Esophagus squamous epithelium (tissue), 5 donors: ENCODE measurements at places on chromosomes 7 and 10.

GRCh38 chr10:103548006-103548405 is 54.5 kb downstream of the NEURL1 start:
- no peak for DNase-seq

DNA sequence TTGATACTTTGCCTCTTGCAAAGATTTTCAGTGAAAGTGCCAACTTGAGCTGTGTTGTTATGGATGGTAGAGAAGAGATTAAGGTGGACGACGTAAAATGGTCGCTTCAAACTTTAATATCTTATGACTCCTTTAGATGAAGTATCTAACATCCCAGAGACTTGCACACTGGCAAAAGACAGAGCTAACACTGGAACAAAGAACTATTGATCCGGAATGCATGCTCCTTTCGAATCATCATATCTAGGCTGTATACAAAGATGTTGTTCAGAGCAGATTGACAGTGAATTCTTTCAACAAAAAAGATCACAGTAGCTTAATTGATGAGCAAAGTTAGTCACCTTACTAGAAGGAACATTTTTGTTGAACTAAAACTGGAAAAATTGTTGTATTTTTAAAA is 592.7 kb downstream of the NXPH1 start:
- DNase-seq, result no peak

GRCh38 chr10:102648269-102648888 is 4.1 kb downstream of the TRIM8 start:
- DNase-seq, result no peak

GRCh38 chr7:51123322-51124019 is 193.1 kb downstream of the COBL start:
- no peak for DNase-seq

GRCh38 chr10:1978584-1978983 is 241.3 kb upstream of the ADARB2 start:
- DNase-seq, result no peak

GRCh38 chr10:88372051-88372715 is 210.9 kb downstream of the RNLS start:
- no peak for DNase-seq

DNA sequence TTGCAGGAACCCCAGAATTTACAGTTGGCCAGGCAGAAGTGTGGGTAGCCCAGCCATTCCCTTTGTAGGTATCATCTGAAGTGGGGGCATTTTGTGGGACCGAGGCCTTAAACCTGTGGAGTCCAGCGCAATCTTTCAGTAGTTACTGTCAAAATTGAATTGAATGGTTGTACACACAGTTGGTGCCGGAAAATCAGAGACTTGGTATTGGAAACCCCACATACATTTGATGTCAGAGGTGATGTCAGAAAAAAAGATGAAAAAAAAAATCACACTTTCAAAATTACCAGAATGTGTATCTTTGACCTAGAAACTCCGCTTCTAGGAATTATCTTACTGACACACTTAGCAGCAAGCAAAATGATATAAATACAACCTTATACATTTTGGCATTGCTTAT is 153.8 kb upstream of the PLXNA4 start:
- no peak for DNase-seq
